ENCODE measurements at places on chromosomes 4 and X. TPM values are rescaled to one million over a fixed set of nuclear protein-coding genes. Genes with fewer than 3 reads are reported as not detected.

DNA sequence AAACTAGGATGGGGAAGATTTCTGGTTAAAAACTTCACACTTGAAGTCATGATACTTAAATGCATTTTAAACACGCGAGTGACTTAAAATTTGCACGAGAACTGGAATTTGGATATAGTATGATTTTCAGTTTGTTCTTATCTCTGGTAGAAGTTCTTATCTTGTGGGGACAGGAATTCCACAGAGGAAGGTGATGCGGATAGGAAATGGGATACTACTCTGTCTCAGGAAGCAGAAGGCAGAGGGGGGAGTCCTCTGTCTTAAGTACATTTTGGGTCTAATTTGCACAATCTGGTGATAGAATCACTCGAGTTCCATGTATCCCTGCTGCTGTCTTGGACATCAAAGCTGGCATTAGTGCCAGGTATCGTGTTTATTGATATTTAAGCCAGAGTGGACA, 53.3 kb downstream of the TLL1 start:
- DNase-seq = no peak

- no peak for DNase-seq
Observed at GRCh38 chrX:119226446-119226845, 9.6 kb upstream of the PGRMC1 start.

Gene S100P
- 20.3 TPM for total RNA-seq

Gene RS1
- not detected for total RNA-seq
